Chondrocyte (in vitro differentiated cells): ENCODE measurements at places on chromosomes 4 and X. TPM values are rescaled to one million over a fixed set of nuclear protein-coding genes. Genes with fewer than 3 reads are reported as not detected.

Gene PARM1
- 0.90 to 1.4 TPM (median 1.0 TPM) in 3 replicates for total RNA-seq

Gene ZFP42
- 0.50 to 0.51 TPM in 2 of 3 replicates, not detected in the other for total RNA-seq

Gene GABRB1
- not detected in 3 replicates for total RNA-seq

Gene PLP1
- 0.77 to 1.2 TPM (median 1.1 TPM) in 3 replicates for total RNA-seq
